ENCODE measurements at places on chromosomes 5 and 9.
A peak's percentile ranks its signal among the peaks of the same experiment; 100 is the strongest.

DNA sequence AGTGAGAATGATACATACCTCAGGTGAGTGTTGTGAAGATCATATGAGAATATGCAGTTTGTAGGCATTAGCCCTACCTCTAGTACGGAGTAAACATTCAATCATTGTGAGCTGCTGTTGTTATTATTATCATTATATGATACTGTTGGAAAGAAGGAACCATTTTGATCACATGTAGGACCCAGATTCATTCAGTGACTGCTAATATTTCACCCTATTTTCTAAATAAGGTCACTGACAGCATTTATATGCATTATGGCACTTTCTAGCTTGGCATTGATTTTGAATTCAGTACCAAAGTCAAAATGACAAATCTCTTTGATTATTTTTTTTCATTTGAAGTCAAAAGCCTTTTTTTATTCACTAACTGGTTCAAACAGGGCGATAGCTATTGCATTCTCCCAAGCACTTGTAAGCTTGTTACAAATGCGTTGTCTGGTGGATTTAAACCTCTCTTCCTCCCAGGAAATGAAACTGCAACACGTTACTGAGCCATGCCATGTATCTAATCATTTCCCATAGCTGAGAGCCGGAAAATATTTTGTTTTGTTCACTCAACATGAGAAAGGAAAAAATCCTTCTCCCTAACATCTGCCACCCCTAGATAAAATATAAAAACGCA is 320.8 kb upstream of the SGCD start:
- DNase-seq: no peak

GRCh38 chr9:114080773-114081440 is 2.8 kb upstream of the AMBP start:
- no peak for DNase-seq

- peak; percentile 36 for DNase-seq
Measured at GRCh38 chr5:56012281-56012963, 17.7 kb upstream of the IL6ST start.

- no peak for DNase-seq
Measured at GRCh38 chr5:16773991-16774390, 157.2 kb upstream of the RETREG1 start.

- no peak for DNase-seq
Measured at GRCh38 chr5:178309271-178310013, 76.8 kb upstream of the PHYKPL start.

GRCh38 chr9:125317704-125318103 is 56.1 kb downstream of the GAPVD1 start:
- no peak for DNase-seq

DNA sequence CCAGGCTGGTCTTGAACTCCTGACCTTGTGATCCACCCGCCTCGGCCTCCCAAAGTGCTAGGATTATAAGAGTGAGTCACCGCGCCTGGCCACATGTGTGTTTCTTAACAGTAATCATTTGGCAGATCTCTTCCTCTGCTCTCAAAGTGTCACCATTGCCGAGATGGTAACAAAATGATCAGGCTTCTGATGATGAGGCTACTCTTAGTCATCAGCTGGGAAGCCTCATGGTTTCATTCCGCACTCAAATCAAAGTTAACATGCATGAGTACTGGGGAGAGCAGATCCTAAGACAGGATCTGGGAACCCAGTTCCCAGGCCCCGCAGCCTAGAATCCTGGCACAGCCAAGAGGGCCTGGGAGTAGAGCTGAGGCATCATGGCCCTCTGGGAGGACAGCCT is 27.4 kb downstream of the BARHL1 start:
- DNase-seq: no peak

DNA sequence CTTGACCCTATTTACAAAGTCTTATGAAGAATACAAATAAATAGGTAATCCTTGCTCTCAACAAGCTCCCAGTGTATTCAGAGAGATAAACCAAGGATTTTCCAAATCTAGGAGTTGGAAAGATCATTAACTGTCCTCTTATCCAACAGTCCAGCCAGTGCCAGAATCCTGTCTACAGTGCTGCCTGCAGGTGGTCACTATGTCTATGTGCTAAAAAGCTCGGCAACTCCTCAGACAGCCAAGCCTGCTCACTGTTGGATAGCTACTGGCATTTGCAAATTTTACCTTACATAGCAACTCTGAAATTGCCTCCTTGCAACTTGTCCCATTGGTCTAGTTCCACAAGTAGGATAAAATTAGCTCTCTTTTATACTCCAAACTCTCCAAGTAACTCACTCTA is 187.4 kb downstream of the DCP2 start:
- DNase-seq: no peak

- DNase-seq: no peak
Measured at GRCh38 chr5:54421976-54422375, 33.5 kb upstream of the HSPB3 start.

DNA sequence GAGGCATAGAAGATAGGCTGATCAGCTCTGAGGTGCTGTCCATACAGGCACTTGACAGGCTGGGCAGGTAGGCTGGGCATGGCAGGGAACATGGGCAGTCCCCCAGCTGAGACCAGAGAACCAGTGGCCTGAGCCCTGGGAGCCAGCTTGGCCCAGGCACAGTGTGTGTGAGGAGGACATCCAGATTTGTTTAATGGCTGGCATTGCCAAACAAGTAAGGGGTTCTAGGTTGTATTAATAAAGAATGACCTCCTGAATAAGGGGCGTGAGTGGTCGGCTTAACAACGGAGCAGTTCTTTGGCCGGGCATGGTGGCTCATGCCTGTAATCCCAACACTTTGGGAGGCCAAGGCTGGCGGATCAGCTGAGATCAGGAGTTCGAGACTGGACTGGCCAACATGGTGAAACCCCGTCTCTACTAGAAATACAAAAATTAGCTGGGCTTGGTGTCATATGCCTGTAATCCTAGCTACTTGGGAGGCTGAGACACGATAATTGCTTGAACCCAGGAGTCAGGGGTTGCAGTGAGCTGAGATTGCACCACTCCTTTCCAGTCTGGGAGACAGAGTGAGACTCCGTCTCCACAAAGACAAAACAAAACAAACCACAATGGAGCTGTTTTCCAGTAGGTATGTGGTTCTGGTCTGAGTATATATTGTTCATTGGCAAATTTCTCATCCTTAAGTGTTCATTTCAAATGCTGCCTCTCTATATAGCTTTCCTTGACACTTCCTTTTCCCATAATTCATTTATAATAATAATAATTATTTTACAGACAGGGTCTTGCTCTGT is 56.2 kb downstream of the ANGPTL2 start:
- no peak for DNase-seq

DNA sequence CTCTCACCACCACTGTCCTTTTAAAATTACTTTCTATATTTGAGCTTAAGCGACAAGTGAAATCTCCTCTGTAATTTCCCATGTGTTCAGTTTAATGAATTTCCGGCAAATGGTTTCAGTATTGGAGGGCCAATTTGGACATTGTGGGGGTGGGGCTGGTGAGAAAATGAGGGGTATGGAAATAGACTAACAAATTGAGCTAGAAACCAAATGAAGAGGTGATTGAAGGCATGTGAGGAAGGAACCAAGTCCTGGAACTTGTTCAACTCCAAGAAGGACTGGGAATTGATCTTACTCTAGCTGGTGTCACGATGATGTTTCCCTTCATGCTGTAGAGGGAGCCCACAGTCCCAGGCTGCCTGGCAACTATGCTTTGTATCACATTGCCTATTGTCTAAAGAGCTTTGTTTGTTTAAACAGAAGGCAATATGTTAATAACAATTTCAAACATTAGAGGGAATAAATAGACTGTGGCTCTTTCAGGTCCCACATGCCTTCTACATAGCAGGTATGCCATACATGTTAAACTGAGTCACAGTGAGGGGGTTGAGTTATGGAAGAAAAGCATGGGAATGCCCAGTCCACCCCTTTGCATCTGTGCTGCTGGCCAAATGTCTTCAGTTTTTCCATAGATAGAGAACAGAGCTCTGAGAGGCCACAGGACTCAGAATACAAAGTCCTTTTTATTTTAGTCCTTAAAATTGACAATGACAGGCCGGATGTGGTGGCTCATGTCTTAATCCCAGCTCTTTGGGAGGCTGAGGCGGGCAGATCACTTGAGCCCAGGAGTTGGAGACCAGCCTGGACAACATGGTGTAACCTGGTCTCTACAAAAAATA is 25.0 kb upstream of the MATR3 start:
- no peak for DNase-seq

DNA sequence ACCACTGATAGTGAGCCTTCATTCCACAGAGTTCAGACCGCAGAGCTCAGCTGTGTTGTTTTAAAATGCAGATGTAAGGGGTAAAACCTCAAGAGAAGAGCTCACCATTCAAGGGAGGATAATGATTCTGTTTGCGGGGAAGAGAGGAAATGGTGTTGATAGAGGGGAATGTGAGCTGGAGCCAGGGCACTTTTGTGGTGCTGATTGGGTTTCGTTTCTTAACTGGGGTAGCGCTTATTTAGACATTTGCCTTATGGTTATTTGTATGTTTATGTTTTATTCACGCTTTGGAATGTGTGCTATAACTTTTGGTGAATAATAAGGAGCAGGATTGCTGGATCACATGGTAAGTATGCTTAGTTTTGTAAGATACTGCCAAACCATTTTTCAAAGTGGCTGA is 42.5 kb downstream of the STXBP1 start:
- no peak for DNase-seq

Measured in activated naive CD4-positive, alpha-beta T cell treated with Interleukin-2 at 50 U/mL for 16 hours (primary cell).